ENCODE measurements at places on chromosomes 1 and 21.

- DNase-seq, result no peak
Measured at GRCh38 chr1:119966020-119966419, 69.7 kb upstream of the ADAM30 start.

- DNase-seq, result no peak
Measured at GRCh38 chr1:76725864-76726619, 141.2 kb upstream of the ST6GALNAC5 start.

DNA sequence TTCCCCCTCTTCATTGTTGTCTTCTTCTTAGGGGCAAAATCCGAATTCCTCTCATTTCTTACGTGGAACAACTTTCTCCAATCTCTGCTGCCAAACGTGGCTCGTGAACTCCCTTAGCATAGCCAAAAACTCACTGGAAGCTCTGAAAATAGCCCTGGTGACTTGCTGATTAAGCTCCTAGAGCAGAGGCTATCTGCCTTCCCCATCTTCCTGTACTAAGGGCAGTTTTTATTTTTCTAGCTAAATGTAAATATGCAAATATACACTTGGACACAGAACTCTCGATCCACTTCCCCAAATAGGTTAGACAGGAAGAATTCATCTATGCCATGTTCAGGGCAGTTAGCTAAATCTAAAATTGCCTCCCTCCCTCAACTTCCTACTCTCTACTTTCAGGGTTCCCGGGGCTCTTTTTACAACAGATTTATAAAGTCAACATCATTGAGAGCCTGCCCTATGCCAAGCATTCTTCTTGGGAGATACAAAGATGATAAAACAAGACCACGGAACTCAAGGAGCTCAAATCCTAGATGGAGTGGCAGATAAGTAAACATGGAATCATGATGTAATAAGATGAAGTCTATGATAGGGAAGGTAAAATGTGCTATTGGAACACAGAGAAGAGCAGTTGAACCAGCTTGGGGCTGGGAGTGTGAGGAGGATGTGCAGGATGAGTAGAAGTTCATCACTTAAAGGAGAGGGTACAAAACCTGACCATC, 59.4 kb upstream of the FMOD start:
- no peak for DNase-seq

GRCh38 chr1:72568113-72568512, 285.8 kb upstream of the NEGR1 start:
- DNase-seq, result no peak

- no peak for DNase-seq
Measured at GRCh38 chr1:55034476-55035133, 4.7 kb upstream of the PCSK9 start.

DNA sequence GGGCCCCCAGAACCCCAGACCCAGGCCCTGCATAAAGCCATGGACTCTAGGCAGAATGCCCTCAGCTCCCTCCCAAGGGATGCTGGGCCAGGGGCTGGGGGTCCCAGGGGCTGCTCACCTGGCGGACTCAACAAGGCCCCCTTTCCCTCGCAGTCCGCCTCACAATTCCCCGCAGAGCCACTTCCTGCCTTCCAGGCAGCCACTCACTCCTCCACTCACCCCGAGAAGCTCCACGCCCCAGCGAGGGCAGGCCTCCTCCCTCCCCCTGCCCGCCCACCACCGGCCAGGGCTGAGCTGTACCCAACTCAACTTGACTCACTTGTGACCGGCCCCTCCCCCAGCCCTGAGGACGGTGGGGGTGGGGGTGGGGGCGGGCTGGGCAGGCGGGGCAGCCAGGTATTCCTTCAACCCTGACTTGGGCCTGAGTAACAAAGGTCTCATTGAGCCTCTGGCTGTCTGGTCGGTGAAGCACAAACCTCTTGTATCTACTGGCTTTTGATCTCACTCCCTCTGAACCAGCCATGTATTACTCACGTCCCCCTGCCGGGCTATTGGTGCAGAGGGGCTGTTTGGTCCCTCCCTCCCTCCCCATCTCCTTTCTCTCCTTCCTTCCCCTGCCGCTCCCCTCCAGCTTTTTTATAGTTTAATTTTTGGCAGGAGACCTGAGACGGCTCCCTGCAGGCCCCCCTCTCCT, 5.9 kb downstream of the BLACAT1 start:
- DNase-seq, result peak; percentile 74

DNA sequence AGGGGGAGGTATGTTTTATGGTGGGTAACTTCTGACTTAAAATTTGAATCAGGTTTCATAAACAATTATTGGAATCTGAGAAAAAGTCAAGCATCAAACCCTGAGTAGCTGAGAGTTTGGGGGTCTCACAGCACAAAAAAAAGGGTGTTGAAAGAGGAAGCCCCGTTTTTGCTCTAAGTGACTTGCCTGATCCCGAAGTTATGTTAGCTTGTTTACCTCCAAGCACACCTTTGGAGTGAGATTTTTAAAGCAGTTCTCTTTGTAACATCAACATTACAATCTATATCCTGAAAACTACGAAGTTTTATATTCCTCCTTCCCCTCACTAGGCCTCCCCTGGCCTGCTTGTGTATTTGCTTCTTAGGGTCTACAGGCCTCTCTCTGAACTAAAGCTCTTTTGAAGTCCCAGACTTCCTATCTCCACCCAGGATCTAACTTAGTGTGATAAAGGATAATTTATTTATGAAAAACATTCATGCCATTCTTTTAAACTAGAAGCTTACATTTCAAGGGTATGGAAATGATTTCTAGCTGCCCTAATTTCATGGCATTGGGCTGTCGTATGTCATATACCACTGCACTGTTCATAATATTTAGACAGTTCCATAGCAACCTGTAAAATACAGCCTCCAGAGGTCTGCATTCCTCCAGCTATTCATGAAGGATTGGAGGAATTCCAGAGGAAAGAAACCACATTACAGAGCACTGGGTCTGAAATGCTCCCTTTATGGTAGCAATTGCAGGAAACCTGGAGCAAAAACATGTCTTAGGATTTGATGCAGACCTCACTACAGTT, 36.1 kb upstream of the RGS1 start:
- no peak for DNase-seq

- no peak for DNase-seq
Measured at GRCh38 chr1:67209521-67209920, 43.3 kb downstream of the IL23R start.

DNA sequence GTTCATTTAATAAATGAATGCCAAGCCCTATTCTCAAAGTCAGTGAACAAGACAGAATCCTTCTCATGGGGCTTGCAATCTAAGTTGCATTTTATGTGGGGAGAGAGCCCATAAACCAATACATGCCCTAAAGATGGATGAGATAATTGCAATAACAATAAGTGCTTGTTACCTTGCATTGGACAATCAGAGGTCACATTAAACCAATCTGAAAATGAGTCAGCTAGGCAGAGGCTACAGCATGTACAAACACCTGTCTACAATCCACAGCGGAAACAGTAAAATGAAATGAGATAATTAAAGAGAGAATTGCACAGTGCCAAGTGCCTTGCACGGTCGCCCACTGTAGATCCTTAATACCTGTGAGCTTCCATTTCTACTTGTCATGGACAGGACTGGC, 7.4 kb upstream of the IGFN1 start:
- no peak for DNase-seq

DNA sequence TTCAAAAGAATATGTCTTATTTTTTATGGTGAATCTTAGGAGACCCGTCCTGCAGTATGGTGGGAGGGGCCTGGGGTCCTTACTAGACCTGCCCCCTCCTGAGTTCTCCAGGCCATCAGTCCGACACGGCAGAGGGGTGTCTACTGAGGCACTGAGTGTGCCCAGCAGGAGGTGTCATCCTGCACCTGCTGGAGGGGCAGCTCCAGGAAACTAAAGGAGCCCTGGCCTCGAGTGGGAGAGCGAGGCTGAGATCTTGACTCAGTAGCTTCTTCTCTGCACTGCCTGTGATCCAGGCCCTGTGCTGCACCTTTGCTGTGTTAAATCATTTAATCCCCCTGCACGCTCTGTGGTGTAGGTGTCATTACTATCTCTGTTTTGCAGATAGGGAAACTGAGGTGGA, 587.7 kb downstream of the PTPRU start:
- no peak for DNase-seq

DNA sequence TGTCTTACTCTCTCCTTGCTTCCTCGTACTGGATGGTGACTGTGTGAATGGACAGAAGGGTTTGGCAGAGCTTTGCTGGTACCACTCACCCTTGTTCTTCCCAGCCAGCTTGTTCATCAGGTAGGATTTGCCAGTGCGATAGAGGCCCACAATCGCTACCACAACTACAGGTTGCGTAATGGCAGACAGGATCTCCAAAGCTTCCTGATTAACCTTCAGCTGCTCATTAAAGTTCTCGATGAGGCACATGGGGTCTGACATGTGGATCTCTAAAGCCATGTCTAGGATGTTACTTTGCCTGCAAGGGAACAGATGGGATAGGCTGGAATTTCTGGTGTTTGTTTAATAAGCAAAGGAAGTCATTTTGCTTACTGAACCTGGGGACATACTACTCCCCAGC, 3.4 kb downstream of the GBP5 start:
- no peak for DNase-seq

GRCh38 chr1:232699814-232700213, 69.9 kb upstream of the SIPA1L2 start:
- DNase-seq, result no peak

DNA sequence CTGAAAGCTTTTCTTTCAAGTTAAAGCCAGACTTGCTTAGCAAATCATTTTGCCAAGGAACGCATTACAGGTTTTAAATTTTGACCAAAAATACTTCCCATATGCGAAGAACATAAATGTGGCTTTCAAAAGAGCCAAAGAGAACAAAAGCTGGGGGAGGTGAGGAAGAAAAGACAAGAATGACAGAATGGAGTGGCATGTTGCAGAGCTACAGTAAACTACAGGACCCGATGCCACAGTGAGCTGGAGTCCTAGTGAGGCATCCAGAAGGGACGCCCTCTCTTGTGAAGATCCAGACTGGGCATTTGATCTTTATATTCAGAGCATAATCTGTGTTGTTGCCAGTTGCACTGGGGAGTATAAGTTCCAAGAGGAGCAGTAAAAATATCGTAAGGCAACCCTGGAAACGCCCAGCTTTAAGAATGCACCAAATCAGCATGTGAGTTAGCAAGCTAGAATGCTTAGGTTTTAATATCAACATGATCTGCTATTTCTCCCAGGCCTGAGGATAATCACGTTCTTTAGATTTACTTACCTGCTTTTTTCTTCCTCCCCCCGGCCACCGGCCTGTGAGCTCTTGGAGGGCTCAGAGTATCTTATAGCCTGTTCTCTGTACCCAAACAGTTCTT, 48.4 kb upstream of the HOOK1 start:
- no peak for DNase-seq

DNA sequence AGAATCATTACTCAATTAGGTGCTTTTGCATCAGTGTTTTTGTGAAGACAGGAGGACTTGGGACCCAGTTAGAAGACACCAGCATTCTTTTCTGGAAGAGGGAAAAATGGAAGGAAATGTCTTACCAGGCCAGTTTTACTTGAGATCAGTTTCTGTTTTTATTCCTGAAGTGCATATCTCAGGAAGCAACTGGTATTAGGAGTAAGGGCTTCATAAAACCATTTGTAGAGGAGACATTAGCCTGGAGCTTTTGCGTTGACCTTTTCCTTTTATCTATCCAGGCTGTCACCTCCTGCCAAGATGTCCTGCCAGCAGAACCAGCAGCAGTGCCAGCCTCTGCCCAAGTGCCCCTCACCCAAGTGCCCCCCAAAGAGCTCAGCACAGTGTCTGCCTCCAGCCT, at the start of gene LCE3B:
Gene LCE3B, plus strand, starts transcription at position 301 of the 400 bp plus-strand sequence. Its CDS starts 0 bp downstream, at position 301.
- no peak for DNase-seq

GRCh38 chr1:243609698-243610097, 240.3 kb downstream of the AKT3 start:
- no peak for DNase-seq

- no peak for DNase-seq
Measured at GRCh38 chr1:220296981-220297380, 24.7 kb upstream of the RAB3GAP2 start.

DNA sequence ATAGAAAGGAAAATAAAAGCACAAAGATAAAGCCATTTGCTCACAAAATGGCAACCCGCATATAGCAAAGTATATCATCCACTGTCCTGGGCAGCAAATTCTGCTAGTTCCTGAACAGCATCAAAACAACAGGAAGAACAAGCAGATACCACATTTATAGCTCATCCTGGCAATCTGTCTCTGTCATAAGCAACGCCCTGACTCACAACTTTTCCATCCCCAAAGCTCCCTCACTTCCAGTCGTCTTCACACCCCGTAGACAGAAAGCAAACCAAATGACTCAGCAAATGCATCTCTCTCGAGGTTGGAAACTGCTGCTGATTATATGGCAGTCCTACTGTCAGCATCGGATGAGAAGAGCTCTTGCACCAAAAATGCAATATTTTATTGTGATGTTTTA, 65.8 kb downstream of the AK5 start:
- DNase-seq, result no peak

GRCh38 chr1:1721201-1721600, 3.0 kb downstream of the CDK11A start:
- DNase-seq, result no peak

- DNase-seq, result peak; percentile 89
Measured at GRCh38 chr1:155984341-155984740, 6.0 kb upstream of the ARHGEF2 start.

DNA sequence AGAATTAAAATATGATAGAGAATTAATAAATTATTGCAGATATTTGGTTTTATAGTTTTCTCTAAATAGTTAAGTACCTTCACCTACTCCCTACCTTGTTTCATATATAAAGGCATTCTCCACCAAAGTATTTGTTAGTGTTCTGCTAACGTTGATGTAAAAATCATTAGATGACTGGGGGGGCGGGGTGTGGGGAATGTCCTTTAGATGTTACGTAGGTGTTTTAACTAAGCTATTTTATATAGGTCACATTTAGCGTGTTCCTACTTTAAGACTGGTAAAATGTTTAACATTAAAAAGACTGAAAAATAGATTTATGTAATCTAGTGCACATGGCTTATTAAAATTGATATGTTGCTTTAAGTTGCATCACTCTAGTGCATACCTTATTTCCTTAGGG, 48.6 kb downstream of the PTPRC start:
- DNase-seq, result no peak

GRCh38 chr1:193533853-193534252, 347.4 kb upstream of the B3GALT2 start:
- DNase-seq, result no peak

DNA sequence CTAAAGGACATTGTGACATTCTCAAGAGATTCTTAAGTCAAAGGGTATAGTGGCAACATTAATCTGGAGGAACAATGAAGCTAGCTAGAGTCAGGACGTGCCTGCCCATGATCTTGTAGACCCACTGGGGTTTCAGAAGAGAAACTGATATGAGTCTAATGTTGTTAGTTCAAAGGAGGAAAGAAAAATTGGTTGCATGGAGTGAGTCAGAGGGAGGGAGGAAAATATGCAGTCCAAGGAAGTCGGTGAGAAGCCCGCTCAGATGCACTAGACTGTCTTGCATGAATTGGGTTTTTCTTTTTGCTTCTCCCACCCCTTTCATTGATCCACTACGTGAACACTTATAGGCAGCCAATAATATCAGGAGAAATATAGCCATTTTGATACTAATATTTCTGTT, 53.8 kb upstream of the SYT14 start:
- DNase-seq, result no peak

- no peak for DNase-seq
Measured at GRCh38 chr1:32052887-32053286, 19.9 kb upstream of the TMEM39B start.

GRCh38 chr1:199529324-199529723, 498.2 kb upstream of the NR5A2 start:
- no peak for DNase-seq
